ENCODE measurements at places on chromosomes 7 and 10.

DNA sequence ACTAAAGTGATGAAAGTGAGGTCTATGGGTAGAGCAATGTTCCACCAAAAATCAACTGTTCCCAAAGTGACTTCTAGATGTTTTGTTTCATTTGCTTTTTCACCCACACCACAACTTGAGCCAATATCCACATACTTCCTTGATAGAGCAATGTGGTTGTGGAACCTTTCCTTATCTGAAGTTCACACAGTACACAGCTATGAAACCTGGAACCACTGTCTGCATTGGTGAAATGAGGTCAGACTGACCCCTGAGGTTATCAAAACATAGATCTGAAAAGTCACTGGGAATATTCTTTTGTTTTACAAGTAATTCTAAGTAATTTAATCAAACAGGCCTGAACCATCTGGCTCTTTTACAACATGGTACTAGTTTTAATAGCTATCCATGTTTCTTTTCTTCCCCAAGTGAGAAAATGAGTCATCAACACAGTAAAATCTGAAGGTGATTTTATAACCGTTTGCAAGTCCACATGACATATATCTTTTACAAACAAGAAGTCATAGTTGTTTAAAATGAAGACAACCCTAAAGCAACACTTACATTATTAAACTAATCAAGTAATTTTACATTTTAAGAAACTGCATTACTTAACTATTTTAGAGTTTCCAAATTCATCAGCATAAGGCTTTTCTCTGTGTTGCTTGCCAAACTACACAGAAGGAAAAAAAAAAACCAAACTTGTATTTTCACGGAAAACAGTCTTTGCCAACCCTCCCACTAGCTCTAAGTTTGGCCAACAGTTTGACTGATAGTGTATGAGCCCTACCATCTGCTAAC, 80.3 kb downstream of the LRRC17 start:
- DNase-seq: no peak
- H3K4me1 ChIP-seq: no peaks in the 10 kb centered on the region
- H3K36me3 ChIP-seq: no peaks in the 10 kb centered on the region
- no peaks in the 10 kb centered on the region for H3K27me3 ChIP-seq
- no peak overlapping the region for H3K27ac ChIP-seq
- no peak overlapping the region for H3K4me3 ChIP-seq

GRCh38 chr10:98296524-98296923, 28.5 kb upstream of the LOXL4 start:
- H3K27me3 ChIP-seq: peaks cover 42% of the 10 kb centered on the region
- H3K27ac ChIP-seq: no peak overlapping the region
- H3K4me1 ChIP-seq: peaks cover 4% of the 10 kb centered on the region
- H3K4me3 ChIP-seq: no peak overlapping the region
- DNase-seq: no peak
- no peaks in the 10 kb centered on the region for H3K36me3 ChIP-seq

GRCh38 chr10:76111986-76112825, 680.8 kb downstream of the LRMDA start:
- H3K27me3 ChIP-seq: peaks cover 26% of the 10 kb centered on the region
- H3K4me3 ChIP-seq: no peak overlapping the region
- H3K27ac ChIP-seq: no peak overlapping the region
- no peaks in the 10 kb centered on the region for H3K4me1 ChIP-seq
- no peak for DNase-seq

DNA sequence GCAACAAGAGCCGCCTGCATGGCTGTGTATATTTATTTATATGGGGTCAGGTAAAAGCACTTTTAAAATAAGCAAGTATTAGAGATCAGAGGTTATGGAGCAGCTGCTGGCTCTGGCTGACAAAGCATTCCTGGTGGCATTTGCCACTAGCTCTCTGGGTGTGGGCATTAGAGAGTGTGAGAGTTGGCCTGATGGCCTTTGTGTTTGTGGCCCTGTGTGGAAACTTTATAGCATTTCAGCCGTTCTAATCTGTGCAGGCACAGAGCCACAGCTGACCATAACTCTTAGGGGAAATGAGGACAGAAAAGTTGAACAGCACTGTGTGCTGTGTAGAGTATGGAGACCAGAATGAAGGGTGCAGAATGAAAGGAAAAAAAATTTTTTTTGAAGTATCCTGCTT, 118.9 kb downstream of the AUTS2 start:
- H3K27ac ChIP-seq: no peak overlapping the region
- H3K27me3 ChIP-seq: peaks cover 5% of the 10 kb centered on the region
- DNase-seq: no peak
- no peaks in the 10 kb centered on the region for H3K4me1 ChIP-seq
- no peak overlapping the region for H3K4me3 ChIP-seq

GRCh38 chr10:60237977-60238758, 151.5 kb downstream of the ANK3 start:
- H3K4me3 ChIP-seq: peak overlapping the region; percentile 69
- DNase-seq: no peak
- peaks cover 9% of the 10 kb centered on the region for H3K4me1 ChIP-seq

- DNase-seq: no peak
- H3K4me1 ChIP-seq: peaks cover 35% of the 10 kb centered on the region
- no peak overlapping the region for H3K4me3 ChIP-seq
- no peaks in the 10 kb centered on the region for H3K27me3 ChIP-seq
These were observed 187.6 kb upstream of the KLF14 start for GRCh38 chr7:130921391-130922180.

GRCh38 chr10:58797356-58797755, 284.7 kb downstream of the BICC1 start:
- no peaks in the 10 kb centered on the region for H3K4me1 ChIP-seq
- H3K36me3 ChIP-seq: no peaks in the 10 kb centered on the region
- no peak overlapping the region for H3K27ac ChIP-seq
- no peak overlapping the region for H3K4me3 ChIP-seq
- peaks cover 7% of the 10 kb centered on the region for H3K27me3 ChIP-seq

DNA sequence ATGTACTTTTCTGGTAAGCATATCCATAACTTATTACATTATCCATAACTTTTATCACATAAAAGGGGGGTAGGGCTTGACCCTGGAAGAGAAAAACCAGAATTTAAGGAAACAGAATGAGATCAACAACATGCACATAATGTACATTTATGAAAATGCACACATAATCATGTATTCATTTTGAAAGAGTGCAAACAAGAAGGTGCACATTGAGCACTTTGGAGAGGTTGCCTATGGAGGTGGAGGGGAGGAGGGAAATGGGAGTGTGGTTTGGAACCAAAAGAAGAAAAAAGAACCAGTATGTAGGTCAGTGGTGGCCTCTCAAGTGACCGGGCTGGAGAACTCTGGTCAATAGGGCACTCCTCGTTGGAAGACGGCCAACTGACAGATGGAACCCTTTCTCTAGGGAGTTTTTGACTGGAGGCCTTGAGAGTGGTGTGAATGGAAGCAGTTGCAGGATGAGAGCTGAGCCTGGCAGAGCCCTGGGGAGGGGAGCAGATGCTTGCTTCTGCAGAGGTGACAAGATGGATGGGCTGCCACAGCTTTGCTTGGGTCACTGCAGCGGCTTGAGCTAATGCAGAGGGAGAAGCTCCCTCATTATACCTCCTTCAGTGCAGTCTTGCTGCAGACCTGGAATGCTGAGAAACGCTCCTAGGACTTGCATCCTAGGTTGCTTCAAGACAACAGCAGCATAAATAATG, 192.7 kb downstream of the SEC23IP start:
- no peaks in the 10 kb centered on the region for H3K36me3 ChIP-seq
- DNase-seq: no peak
- H3K27ac ChIP-seq: no peak overlapping the region
- no peak overlapping the region for H3K4me3 ChIP-seq
- peaks cover 13% of the 10 kb centered on the region for H3K27me3 ChIP-seq
- H3K4me1 ChIP-seq: no peaks in the 10 kb centered on the region

All from naive thymus-derived CD8-positive, alpha-beta T cell (primary cell).